ENCODE measurements at places on chromosomes 7 and 10.

DNA sequence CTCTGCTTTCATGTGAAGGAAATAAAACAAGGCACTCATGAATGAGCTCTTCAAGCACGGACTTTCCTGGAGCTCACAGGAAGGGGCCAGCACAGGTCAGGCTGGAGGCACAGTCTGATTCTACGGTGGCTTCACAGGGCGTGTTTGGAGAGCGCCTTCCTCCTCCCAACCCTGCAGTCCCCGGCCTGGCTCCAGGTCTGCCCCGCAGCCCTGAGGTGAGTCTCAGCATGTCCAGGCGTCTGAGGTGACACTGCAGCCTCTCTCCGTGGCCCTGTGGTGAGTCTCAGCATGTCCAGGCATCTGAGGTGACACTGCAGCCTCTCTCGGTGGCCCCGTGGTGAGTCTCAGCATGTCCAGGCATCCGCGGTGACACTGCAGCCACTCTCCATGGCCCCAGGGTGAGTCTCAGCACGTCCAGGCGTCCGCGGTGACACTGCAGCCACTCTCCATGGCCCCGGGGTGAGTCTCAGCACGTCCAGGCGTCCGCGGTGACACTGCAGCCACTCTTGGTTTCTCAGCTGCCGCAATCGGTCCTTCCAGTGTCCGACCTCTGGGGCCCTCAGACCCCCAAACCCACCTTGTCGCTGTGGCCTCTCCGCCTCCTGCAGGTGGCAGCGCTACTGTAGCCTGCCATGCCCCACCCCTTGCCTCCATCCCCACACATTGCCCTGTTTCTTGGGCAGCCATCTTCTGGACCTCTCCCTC, 381.7 kb downstream of the DNAJB6 start:
- no peak for DNase-seq

- no peak for DNase-seq
These were observed 72.0 kb downstream of the VWA2 start for GRCh38 chr10:114311023-114311422.

DNA sequence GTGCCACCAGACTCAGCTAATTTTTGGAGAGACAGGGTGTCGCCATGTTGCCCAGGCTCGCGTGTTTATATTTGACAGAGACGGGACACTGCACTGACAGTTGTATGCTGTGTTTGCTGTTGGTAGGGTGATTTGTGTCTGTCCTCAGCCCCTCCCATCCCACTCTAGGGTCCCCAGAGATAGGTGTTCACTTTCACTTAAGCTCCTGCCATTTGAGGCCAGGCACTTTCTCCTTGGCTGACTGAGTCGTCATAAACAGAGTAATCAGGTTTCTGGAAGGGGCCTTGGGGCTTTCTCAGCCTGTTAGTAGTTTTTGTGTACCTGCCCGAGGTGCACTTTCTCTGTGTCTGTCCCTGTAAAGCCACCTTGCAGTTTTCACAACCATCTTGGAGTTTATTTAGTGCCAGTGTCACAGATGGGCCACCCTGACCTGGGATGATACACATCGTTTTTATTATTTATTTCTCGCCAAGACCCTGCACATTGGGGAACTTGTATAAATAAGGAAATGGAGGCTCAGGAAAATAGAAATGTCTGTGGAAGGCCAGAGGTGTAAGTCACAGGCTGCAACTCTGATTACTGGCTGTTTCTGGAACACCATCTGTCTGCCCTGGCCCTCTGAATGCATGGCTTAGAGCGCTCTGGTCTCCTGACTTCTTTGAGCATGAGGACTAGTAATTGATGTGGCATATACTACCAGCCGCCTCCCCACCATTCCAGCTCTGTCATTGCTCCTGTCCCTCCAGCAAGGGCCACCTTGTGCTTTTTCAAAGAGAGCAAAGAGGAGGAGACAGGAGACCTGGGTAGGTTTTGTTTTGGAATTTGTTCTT, 81.9 kb upstream of the PDCD4 start:
- no peak for DNase-seq

DNA sequence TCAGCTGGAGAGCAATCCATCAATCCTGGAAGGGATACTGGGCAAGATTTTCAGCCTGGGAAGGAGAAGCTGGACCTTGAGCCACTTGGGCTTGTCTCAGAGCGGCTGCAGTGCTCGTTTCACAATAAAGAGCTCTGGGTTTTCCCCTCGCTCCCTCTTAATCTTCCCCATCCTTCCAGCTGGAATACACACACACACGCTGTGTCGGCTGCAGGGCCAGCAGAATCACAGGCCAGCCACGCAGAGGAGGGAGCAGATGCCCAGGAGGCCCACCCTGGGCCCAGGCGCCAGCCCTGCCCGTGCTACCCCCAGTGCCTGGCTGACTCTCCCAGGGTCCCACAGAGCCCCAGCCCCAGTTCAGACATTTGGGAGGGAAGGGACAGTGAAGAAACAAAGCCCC, 255.1 kb downstream of the TNS3 start:
- no peak for DNase-seq

- no peak for DNase-seq
These were observed 25.0 kb downstream of the GPR22 start for GRCh38 chr7:107494884-107495283.

- DNase-seq: no peak
These were observed 42.6 kb downstream of the CDK6 start for GRCh38 chr7:92793656-92794205.

DNA sequence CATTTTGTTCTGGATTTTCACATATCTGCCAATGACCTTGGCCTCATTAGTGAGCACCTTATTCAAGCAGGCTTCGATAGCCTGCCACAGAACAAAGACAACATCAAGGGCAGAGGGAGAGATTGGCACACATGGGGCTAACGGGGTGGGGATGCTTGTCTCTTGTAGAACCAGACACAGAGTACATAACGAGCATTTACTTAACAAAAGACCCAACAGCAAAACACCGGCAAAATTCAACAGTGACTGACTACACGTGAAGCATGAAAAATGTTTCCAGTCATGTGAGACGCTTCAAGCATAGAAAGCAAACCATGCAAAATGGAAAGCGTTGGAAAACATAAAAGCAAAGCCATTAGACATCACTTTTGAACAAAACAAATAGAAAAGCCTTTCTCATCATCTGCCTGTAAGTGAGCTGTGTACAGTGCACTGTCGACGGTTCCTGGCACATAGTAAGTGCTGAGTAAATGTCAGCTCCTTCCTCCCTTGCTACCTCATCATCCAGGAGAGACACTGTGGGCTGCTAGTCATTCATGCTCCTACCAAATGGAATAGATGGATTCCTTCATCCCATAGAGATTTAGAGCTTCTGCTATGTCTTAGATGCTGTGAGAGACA, 134.4 kb upstream of the AGK start:
- no peak for DNase-seq

DNA sequence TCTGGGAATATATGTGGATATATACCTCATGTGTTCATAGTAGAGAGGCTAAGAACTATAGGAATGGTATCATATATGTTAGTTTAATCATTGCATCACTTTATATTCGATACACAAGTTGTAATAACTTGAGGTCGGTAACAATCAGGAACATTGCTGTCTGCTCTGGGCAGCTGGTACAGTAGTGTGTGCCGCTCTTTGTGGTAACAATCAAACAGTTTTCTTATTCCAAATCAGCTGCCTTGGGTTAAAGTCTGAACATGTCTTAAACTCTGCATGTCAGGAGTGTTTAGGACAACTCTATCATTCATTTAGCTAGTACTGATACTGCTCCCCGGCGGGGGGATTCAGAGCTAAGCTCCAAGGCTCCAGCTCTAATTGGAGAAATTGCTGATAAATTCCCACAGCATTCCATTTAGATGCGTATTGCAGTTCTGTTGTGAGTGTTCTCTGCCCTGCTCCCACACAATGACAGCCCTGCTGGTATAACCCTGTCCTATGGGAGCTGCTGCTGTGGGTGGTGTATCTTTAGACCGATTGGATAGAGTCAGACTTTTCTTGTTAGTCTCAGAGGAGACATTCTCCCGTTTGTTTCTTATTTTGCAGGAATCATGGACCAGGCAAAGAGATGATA, 707.5 kb upstream of the FZD8 start:
- no peak for DNase-seq

GRCh38 chr7:2859952-2860351, 15.8 kb upstream of the GNA12 start:
- no peak for DNase-seq

GRCh38 chr7:70392877-70393435, 739.0 kb upstream of the GALNT17 start:
- no peak for DNase-seq
